ENCODE measurements at places on chromosomes 2 and 18.
A peak's percentile ranks its signal among the peaks of the same experiment; 100 is the strongest.

DNA sequence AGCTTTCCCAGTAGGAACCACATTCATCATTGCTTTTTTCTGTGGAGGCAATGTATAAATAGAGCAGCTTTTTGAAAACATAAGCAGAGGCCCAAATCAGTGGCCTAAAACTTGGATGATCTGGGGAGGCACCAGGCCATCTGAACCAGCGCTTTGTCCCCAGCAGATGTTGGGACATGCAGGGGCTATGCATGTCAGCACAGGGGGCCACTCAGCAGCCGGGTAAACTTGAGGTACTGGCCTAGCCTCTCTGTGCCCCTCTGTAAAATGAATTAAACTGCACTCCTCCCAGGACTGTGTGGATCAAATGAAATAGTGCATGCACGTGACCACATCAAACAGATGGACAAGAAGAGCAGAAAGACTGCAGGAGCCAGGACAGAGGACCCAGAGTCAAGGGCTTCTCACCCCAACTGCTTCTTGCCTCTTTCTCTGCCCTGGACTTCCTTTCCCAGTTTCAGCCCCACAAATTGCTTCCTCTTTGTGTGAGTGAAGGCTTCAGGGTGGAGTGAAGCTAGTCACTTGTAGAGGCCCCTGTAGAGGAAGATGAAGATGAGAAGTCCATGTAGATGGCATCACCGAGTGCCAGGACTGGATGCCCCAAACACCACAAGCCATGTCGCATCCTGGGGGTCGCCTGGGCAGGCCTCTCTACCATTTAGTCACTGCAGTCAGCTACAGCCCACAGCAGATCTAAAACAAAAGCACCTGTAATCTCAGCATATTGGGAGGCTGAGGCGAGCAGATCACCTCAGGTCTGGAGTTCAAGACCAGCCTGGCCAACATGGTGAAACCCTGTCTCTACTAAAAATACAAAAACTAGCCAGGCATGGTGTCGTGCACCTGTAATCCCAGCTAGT is 53.2 kb downstream of the IMPA2 start:
- no peak for DNase-seq

- DNase-seq, result no peak
These were observed 17.3 kb downstream of the BCL2 start for GRCh38 chr18:63302220-63302619.

- peak; percentile 77 for DNase-seq
These were observed at the start of gene LAMA3 for GRCh38 chr18:23689031-23689615. TSS of gene LAMA3 (plus strand) at chr18:23689453. CDS start at chr18:23689684, 231 bp downstream.

- peak; percentile 63 for DNase-seq
These were observed 588 bp downstream of the CHAC2 start for GRCh38 chr2:53768242-53768542.

GRCh38 chr2:217313386-217313785 is 453.5 kb upstream of the TNP1 start:
- DNase-seq, result no peak

DNA sequence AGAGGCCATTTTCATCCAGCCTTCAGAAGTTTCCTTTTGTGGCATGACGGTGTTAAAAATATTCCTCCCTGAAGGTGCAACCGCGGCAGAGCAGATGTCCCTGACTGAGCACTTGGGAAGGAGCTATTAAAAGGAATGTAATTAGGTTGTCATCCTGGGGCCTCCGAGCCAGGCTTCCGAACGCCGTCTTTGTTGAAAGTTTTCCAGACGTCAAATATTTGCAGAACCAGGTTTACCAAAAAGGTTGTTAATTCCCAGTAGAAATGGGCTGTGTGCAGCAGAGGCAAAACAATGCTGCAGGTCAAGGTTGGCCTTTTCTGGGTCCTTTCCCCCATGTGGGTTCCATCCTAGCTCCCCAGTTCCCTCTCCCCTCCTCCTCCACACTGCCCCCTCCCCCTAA is 110.0 kb upstream of the STPG4 start:
- DNase-seq, result no peak

DNA sequence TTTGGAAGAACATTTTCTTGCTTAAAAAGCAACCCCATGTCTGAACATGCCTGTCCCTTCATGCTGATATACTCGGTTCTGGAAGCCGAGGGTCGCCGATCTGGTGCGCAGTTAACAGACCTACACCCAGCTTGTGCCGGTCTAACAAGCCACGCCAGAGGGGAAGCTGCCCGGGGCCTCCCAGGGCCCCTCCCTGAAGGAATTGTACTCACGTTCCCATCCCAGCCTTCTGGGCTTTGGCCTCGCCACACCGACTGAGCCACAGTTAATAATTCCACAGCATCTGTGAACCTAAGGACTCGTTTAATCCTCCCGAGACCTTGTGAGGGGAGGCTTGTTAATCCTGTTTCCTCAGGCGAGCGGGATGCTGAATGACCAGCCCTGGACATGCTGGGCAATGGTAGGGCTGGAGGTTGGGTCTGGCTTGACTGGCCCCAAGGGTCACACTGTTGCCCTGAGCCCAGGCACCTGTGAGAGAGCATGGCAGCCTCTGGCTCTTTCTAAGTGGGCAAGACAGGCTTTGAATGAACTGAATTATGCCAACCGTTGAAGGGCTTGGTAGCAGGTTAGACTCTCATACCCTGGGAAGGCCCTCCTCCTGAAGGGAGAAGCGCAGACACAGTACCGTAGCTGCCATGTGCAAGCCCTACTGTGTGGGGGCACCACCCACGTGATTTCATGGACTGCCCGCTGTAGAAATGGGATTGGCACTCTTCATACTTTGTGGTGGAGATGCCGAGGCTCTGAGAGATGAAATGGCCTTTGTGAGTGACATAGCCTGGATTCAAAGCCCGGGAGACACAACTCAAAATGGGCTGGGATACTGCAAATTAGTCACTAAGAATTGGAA is 27.9 kb upstream of the ODC1 start:
- DNase-seq, result no peak

DNA sequence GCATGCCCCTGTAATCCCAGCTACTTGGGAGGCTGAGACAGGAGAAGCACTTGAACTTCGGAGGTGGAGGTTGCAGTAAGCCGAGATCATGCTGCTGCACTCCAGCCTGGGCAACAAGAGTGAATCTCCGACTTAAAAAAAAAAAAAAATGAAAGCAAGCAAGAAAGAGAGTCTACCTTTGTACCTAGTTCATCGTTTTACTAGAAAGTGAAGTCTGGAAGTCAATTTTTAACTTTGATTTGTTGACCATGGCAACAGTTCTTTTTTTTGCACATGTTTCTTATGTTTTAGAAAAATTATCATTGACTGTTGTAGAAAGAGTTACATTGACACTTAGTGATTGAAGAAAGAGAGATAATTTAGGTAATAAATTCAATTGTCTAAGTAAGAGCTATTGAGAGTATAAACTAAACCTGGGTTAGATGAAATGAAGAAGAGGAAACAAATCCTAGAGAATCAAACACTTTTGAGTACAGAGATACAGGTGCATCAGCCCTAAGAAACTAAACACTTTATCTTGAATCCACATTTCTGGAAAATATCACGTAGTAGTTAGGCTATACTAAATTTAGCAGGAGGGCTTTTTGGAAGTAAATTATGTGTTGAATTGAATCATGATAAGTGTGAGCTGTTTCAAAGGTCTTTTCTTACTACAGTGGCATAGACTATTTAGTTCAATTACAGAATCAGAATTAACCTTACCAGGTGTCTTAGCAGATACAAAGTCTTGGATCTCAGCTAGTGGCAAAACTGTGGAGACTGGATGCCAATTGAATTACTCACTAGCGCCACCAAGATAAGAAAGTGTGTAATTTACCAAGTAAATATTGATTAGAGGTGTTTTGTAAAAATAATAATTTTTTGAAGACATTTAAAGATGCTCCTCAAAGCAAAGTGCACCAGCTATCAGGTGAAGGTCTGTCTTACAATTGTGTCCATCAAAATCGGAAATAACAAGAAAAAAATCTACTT is 303.4 kb upstream of the NRXN1 start:
- peak; percentile 13 for DNase-seq

DNA sequence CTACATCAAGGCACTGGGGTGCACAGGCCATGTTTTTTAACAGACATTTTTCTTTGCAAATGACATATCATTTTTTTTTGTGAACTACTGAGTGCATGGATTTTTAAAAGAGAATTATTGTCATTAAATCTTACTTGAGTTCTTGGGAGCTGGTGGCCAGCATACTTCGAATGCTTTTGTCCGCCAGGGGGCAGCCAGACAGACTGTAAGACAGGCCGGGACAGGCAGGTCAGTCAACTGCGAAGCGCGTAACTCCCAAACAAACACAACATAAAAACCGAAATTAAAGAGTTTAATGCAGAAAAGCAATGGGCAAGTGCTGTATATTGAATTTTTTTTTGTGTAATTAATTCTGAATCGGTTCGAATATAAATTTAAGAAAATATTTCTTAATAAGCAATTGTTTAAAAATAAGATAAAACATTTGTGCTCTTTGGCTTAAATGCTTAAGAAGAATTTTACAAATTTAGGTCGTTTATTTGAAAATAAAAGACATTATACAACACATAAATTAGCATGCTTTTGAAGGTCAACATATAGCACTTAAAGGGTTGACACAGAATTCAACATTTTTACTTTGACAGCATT is 142.2 kb upstream of the PXDN start:
- DNase-seq, result peak; percentile 56

- no peak for DNase-seq
These were observed 92.3 kb downstream of the STK39 start for GRCh38 chr2:168155046-168155445.

GRCh38 chr18:52936931-52937330 is 596.9 kb downstream of the DCC start:
- peak; percentile 95 for DNase-seq

- DNase-seq, result no peak
These were observed 378.9 kb upstream of the HNRNPA3 start for GRCh38 chr2:176833671-176834070.

GRCh38 chr18:6476190-6476589 is 61.5 kb upstream of the L3MBTL4 start:
- DNase-seq, result no peak

- DNase-seq, result peak; percentile 77
These were observed 61.1 kb upstream of the ID2 start for GRCh38 chr2:8620611-8621382.

- no peak for DNase-seq
These were observed 165.8 kb downstream of the UBE2E3 start for GRCh38 chr2:181146171-181146570.

DNA sequence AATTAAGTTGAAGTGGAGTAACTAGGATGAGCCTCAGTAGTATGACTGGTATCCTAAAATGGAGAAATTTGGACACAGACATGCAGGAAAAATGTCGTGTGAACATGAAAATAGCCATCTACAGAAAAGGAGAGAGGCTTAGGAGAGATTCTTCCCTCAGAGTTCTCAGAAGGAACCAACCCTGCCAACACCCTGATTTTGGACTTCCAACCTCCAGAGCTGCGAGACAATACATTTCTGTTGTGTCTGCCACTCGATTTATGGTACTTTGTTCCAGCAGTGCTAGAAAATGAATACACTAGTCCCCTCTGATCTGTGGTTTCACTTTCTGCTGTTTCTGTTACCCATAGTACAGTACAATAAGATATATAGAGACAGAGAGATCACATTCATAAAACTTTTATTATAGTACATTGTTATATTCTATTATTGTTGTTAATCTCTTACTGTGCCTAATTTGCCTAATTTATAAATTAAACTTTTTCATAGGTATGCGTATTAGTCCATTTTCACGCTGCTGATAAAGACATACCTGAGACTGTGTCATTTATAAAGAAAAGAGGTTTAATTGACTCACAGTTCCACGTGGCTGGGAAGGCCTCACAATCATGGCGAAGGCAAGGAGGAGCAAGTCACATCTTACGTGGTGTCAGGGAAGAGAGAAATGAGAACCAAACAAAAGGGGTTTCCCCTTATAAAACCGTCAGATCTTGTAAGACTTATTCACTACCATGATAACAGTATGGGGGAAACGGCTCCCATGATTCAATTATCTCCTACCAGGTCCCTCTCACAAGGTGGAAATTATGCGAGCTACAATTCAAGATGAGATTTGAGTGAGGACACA is 41.3 kb downstream of the PLEKHA3 start:
- no peak for DNase-seq

DNA sequence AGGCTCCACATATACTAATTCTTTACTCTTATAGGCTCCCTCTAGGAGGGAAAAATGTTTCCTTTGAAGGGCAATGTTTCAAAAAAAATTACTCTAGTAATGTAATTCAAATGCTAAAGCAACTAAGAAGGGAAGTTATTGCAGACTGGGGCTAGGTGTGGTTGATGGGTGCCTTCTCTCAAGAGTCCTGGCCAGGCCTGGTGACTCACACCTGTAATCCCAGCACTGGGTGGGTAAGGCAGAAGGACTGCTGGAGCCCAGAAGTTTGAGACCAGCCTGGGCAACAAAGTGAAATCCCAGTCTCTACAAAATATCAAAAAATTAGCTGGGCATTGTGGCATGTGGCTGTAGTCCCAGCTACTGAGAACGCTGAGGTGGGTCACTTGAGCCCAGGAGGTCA is 31.2 kb upstream of the CDKL4 start:
- no peak for DNase-seq

GRCh38 chr18:11500153-11501122 is 109.0 kb upstream of the SLC35G4 start:
- DNase-seq, result peak; percentile 58

DNA sequence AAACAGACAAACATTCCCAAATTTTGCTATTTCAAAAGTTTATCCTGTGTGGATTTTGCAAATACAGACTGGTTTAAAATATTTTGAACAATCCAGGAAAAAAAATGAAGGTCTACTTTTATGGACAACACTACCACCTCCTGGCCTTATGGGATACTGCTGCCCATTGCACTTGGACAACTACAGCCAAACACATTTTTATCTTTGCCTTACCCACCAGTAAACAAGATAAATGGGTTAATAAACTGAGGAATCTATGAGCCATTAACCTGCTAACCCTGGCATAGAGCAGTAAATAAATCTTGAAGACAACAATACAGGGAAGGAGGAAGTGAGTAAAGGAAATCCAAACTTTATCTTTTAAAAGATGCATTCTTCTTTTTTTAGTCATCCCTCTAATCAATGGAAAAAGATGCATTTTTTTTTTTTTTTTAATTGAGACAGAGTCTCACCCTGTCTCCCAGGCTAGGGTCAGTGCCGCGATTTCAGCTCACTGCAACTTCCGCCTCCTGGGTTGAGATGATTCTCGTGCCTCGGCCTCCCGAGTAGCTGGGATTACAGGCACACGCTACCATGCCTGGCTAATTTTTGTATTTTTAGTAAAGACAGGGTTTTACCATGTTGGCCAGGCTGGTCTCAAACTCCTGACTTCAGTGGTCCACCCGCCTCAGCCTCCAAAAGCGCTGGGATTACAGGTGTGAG is 2.1 kb upstream of the SPIRE1 start:
- peak; percentile 85 for DNase-seq

DNA sequence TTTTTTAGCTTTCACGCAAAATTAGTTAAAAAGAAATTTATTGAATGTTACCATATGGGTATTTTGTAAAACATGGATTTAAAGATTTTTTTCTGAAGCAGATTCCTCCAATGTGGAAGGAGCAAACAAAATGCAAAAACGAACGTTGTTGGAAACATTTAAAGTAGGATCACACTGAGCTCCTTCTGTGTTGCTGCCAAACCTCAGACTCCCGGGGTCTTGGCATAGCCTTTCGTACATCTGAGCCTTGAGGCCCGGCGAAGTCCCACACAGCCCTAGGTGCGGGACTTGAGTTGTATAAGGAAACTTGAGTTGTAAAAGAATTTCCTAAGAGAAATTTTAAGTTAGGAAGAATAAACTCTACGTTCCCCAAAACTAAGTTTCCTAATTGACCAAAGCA is 52.0 kb upstream of the CD226 start:
- no peak for DNase-seq

GRCh38 chr2:8421658-8422449 is 260.0 kb upstream of the ID2 start:
- DNase-seq, result no peak

- no peak for DNase-seq
These were observed 52.9 kb upstream of the LINC00305 start for GRCh38 chr18:64201781-64202180.
